ENCODE measurements at places on chromosomes 16 and 17.

DNA sequence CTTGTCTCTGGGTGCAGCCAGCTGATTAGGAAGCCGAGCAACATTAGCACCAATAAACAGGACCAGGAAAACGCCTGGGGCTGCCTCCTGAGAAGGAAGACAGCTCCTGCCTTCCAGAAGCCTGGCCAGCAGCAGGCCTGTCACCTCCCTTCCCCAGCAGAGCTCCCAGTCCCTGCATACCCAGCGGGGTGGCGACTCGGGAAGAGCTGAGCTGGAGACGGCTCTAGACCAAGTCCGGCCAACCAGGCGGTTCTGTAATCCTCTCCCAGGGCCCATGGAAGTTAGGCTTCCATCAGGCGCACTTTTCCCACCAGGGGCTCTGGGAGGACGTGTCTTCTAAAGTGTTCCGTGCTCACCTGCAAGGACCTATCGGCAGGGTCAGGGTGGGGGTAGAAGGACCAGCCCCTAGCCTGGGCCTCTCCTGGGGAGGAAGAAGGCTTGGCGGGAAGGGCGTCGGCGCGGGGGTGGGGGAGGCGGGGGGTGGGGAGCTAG is 12.0 kb upstream of the CLUH start:
- DNase-seq: no peak

- no peak for DNase-seq
Measured at GRCh38 chr16:10969615-10970014, 25.3 kb downstream of the CLEC16A start.

DNA sequence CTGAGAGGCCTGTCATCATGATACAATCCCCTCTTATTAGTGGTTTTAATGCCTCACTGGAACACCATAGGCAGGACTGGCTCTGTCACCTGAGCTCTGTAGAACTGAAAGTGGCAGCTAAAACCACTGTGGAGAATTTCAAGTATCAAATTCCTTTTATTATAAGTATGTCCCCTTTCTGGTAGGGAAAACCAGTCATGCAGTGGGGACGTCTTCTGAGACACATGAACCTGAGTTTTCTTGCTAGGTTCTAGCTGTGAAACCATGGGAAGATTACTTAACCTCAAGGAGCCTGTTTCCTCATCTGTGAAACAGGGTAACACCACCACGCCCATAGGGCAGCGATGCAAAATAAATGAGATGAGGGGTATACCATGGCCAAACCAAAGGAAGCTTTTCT is 4.7 kb downstream of the VAC14 start:
- no peak for DNase-seq

- no peak for DNase-seq
Measured at GRCh38 chr16:59886021-59886420, 1151.9 kb upstream of the GOT2 start.
